Stimulated activated CD8-positive, alpha-beta memory T cell treated with anti-CD3 and anti-CD28 coated beads, Interleukin-2, amount 100 ng/mL, for 48 hours (primary cell): ENCODE measurements at places on chromosomes 6 and 20.

DNA sequence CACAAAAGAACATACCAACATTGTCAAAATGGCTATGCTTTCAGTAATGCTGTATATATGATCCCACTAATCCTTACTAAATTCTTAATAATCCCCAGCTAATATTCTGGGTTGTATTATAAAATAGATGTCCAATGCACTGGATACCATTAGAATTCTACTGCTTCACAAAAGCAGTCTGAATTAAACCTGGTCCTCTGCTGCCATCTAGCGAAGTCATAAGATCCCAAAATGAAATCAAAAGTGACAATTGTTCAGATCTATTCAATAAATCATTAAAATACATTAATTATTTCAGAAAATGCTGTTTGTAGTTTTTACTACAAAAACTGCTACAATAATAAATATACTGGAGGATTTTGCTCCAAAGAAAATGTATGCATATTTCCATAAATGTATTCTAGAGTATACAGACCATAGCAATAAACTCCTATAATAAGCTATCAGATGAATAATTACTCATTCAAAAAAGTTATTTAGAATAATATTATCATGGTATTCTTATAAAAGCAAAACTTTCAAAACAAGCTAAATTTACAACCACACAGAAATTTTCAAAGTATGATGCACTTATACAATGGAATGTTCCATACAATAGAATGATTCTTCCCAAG lies 92.6 kb downstream of the RNGTT start:
- no peak for DNase-seq

DNA sequence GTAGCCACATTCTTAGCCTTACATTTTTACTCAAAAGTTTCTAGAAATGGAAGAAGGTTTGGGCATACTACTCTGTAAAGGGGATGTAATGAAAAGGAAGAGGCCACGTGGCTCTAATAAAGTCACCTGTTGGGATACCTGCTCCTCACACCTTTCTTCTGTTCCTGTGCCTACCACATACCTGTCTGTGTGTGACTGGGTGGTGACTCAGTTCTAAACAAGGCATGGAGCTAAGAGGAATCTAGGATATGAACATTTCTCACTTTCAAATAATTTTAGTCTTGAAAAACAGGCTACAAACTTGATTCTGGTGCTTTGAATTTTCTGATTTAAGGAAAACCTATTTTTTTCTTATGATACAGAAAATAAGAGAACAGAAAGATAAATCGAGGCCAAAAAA lies 363.6 kb downstream of the RFPL4B start:
- no peak for DNase-seq

- no peak for DNase-seq
Observed at GRCh38 chr6:38346291-38347079, 293.2 kb downstream of the BTBD9 start.

DNA sequence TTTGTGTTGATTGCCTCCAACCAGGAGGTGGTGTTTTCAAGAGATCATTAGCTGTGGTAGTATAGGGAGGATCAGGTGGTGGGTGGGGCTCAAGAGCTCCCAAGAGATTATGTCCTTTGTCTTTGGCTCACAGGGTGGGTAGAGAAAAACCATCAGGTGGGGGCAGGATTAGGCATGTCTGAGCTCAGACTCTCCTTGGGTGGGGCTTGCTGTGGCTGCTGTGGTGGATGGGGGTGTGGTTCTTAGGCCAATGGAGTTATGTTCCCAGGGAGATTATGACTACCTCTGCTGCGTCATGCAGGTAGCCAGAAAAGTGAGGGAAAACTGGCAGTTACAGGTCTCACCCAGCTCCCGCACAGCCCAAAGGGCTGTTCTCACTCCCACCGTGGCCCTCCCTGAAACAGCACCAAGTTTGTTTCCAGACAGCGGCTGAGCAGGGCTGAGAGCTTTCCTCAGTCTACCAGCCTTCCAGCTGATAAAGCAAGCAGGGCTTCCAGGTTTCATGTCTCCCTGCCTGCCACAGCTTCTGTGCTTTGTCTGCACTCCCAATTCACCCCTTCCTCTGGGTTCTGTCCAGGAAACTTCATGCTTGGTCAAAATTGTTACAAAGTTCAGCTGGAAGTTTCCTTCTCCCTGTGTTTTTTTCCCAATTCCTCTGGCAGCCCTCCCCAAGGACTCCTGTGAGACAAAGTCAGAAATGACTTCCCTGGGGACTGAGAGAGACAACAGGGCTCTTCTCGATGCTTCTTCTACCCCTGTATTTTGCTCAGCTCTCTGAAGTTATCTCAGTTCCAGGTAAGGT lies 481.1 kb upstream of the MAN1A1 start:
- no peak for DNase-seq

DNA sequence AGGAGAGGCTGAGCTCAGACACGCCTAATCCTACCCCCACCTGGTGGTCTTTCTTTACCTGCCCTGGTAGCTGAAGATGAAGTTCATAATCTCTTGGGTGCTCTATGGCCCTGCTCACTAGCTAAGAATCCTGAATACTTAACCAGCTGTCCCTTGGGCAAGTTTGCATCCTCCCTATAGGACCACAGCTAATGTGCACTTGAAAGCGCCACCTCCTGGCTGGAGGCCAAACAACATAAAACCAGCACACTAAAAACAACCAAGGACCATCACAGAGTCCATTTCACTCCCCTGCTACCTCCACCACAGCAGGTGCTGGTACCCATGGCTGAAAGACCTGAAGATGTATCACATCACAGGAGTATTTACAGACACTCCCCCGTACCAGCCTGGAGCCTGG lies 155.5 kb upstream of the SLC24A3 start:
- no peak for DNase-seq

DNA sequence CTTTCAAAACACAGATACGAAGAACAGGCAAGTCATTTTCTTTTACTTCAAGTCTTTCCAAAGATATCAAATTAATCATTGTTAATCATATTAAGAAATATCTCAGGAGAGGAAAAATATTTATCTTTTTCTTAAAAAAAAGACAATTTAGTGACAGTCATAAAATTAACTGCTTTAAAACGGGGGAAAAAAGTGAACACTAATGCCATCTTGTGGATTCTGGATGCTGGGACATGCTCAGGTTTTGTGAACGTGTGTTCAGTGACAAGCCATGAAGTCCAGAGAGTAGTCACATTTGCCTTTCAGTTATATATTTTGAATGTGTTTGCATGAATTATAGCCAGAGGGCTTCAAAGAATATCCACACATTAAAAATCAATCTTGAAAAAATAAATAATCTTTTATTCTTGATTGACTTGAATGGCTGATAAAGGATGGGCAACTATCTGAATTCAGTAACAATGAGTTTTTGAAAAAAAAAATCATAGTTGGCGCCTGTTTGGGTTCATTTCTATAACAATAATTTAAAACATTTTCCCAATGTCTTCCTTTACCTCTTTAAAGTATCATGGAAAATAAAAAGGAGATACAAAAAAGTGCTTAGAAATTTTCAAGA lies 74.7 kb upstream of the NOX3 start:
- DNase-seq = no peak

DNA sequence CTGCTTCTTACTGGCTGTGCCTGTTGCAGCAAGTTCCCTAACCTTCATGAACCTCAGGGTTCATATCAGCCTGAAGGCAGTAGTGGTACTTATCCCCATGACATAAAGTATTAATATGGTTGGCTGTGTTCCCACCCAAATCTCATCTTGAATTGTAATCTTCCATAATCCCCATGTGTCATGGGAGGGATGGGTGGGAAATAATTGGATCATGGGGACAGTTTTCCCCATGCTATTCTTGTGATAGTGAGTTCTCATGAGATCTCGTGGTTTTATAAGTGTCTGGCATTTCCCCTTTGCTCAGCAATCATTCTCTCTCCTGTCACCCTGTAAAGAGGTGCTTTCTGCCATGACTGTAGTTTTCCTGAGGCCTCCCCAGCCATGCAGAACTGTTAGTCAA lies 61.8 kb downstream of the FAM229B start:
- no peak for DNase-seq

- DNase-seq = no peak
Observed at GRCh38 chr20:53176134-53176533, 204.0 kb downstream of the TSHZ2 start.

DNA sequence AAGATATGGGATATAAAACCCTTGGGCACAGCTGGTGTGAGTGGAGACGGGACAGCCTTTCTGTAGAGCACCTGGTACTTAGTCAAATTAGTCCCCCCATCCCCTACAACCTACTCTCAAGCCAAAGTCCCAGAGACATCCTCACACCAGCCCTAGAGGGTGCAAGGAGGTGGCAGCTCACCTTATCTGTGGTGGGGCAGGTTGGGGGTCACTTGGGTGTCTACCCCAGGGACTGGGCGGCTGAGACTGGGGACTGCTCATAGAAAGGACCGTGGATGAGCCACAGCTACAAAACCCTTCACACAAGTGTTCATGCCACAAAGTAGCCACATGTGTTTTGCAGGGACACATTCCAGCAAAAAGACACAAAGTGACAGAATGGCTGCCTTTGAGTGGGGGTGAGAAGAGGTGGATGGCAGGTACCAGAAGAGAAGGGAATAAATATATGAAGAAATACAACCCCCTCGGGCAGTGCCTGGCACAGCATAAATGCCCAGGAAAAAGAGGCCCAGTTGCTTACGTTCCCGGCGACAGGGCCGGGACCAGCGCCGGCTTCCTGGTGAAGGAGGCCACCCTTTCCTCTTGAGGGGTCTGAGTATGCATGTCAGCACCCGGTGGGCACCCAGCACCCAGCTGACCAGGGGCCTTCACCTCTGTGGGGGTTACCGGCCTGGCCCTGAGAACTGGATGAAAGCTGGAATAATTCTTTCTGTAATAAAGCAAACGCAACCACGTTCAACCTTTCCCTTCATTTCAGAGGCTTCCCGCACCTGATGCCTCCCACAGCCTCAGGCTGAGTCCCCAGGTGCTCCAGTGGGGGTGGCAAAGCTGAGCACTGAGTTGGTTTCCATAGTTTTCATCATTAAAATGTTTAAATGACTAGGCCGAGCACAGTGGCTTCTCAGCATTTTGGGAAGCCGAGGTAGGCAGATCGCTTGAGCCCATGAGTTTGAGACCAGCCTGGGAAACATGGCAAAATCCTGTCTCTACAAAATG lies 14.4 kb upstream of the CEBPB start:
- no peak for DNase-seq

DNA sequence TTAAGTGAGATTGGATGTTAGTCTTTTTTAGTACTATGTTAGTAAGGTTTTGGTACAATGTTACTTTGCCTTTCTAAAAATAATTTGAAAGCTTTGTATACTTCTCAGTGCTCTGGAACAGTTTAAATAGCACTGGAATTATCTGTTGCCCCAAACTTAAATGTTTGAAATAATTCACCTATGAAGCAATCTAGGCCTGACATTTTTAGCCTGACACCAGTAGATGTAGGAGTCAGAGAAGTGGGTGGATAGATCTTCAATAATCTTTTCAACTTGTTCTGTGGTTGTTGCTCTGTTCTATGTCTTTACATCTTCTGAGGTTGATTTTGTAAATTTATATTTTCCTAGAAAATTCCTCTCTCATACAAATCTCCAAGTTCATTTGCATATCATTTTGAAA lies 103.1 kb upstream of the ADGRF1 start:
- no peak for DNase-seq

GRCh38 chr6:82957171-82957867 lies 108.3 kb downstream of the UBE3D start:
- no peak for DNase-seq

GRCh38 chr20:21505161-21505809 lies 8.6 kb downstream of the NKX2-2 start:
- DNase-seq = peak; percentile 75

- DNase-seq = no peak
Observed at GRCh38 chr20:57262784-57263609, 3.4 kb downstream of the BMP7 start.

DNA sequence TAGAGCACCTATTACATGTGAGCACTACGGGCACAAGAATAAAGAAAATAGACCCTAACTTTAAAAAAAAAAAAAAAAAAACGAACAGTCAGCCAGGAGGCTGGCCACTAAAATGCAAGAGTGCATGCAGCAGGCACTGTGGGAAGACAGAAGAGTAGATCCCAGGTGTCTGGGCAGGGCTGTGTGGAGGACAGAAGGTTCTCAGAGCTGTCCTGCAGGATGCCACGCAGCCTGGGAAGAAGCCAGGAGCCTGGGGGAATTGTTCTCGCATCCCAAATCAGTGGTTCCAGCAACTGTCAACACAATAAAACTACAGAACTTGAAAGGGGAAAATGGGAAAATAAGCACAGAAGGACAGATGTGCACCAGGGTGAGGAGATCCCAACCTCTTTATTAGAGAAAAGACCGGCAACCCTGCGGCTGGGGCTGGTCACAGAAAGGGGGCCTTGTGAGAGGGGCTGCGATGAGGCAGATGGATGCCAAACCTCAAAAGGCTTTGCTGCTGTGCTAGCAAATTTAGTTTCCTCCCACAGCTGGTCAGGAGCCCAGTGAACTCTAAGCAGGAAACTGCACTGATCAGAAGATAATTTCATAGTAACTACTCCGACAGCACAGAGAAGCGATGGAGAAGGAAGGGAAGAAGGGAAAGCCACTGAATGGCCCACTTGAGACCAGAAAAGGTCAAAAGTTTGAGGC lies 30.9 kb downstream of the MAP3K5 start:
- DNase-seq = no peak

GRCh38 chr6:25777856-25778649 lies 23.5 kb downstream of the SLC17A4 start:
- DNase-seq = no peak

DNA sequence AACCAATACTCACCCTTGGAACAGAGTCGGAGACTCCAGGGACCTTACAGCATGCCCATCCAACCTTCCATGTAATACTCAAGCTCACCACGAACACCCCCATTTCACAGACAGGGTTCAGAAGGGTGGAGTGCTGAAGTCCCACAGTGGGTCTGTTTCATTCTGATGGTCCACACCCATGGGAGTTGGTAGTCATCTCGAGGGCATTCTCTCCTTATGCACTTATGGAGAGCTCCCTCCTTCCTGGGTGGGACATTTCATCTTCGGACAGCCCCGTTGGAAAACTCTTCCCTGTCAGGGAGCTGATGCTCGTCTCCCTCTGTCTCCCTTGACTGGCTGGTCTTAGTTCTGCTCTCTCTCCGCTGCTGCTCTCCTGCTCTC lies 38.9 kb downstream of the COX4I2 start:
- no peak for DNase-seq
